GM04503 (cell line): ENCODE measurements at places on chromosomes 5 and 9.

- no peak for DNase-seq
These were observed 17.2 kb downstream of the STARD4 start for GRCh38 chr5:111495159-111495558.

DNA sequence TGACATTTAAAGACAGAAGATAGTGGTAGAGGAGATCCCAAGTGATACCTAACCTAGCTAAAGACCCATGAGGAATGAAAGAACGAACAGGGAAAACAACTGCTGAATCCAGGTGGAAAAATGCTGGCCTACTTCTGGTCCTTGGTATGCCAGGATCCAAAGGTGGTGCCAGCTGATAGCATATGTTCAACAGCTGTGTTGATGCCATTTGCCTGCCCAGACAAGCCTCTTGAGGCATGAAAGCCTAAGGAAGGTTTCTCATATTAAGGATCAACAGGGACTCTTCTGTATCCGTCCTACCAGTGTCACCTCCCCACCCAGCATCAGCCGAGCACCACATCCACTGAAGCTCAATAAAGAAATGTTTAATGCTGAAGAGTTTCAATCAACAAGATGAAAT is 225.7 kb upstream of the DMRT1 start:
- no peak for DNase-seq

- peak; percentile 95 for DNase-seq
These were observed 43.1 kb downstream of the NACC2 start for GRCh38 chr9:136051837-136052471.

DNA sequence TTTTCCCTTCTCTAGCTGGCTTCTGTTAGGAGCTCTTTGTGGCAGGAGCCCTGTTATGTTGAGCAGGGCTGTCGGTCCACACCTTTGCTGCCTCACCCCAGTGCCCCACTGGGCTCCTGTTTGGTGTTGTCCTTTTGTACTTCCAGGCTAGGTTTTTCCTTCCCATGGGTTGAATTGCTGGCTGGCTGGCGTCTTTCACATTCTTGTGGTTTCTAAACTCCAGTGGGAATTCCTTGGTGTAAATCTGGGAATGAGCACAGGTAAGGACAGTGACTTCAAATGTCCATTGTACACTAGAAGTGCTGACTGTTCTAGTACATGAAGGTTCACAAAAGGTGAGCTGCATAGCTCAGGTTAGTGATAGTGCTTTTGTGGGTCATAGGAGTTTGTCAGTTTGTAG is 30.4 kb downstream of the RASGRF2 start:
- DNase-seq, result no peak
